ENCODE measurements at places on chromosomes 12 and 14.

DNA sequence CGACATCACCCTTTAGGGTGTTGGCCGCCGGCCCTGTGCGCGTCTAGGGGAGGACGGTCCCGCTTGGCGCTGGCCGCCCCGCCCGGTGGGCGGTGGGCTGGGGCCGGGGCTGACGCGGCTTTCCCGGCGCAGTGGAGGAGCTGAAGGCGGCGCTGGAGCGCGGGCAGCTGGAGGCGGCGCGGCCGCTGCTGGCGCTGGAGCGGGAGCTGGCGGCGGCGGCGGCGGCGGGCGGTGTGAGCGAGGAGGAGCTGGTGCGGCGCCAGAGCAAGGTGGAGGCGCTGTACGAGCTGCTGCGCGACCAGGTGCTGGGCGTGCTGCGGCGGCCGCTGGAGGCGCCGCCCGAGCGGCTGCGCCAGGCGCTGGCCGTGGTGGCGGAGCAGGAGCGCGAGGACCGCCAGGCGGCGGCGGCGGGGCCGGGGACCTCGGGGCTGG is 3.6 kb downstream of the TNFAIP2 start:
- no peak for DNase-seq

- no peak for DNase-seq
Observed at GRCh38 chr12:117481470-117481869, 120.0 kb upstream of the NOS1 start.

DNA sequence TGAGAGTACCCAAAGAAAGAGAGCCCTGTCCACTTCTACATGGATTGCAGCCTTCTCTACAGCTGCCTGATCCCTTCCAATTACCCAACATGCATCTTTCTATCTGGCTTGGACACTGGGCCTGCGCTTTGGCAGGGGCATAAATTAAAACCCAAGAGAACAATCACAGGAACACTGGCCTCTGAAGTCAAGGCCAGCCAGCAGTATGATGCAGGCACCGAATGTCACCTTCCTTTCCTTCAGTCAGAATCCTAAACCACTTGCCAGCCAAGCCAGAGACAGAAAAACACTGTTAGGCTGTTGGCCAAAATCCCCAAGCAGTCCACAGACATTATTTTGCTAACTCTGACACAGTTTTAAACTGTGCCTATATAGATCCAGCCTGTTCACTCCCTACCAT is 113.7 kb downstream of the DUSP6 start:
- no peak for DNase-seq

- no peak for DNase-seq
Observed at GRCh38 chr14:31930493-31931240, 146.4 kb upstream of the ARHGAP5 start.

- no peak for DNase-seq
Observed at GRCh38 chr12:58764100-58764953, 156.0 kb downstream of the LRIG3 start.

DNA sequence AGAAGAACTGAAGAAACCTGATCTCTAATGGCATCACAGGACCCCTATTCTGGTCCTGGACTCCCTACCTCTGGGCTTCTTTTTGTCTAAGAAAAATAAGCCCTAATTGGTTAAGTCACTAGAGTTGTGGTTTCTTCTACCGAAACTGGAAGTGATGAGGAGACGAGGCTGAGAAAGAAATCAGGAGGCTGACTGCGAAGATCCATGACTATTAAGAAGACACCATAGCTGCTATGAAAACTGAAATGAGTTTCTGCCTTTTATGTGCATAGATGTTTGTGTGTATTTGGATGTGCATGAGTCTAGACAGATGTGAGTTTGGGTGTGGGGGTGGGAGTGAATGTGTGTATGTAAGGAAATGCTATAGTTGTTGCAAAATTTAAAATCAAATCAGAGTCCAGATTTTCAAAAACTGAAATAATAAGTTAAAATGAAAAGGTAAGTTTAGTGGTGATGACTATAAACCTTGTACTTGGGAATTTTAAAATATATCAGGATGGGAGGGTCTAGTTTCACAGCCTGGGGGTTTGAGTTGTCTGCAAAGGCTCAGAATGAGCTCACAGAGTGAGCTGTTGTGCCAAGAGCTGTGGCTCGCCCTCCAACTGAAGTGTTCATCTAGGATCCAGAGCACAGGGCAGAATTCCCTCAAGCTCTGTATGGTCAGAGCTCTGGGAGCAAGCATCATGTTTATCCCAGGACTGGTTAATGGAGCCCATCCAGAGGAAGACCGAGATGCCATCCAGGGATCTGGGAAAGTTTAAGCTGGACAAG is 94.9 kb downstream of the VCPKMT start:
- DNase-seq, result no peak

DNA sequence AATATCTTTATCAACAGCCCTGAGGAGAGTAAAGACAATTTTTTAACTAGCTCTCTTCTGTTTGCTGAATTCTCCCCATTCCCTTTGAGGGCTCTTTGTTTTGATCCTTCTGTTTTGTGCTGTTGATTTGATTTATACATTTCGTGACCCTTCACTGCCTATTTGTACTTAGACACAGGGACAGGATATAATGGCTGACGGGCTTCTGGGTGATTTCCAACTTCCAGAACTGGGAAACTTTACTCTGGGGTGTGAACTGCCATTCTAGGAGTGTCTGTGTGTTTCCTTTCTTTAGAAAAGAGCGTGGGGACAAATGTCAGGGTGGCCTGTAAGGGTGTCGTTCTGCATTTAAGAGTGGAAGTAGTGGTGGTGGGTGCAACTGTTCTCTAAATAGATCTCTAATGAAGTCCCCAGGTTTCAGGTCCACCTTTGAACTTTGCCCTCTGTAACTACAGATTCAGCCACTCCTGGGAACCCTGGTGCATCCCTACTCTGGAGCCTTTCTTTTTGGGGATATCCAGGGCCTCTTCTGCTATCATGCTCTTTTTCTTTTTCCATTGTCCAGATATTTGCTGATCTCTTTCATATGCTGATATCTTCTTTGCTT is 22.3 kb upstream of the SSPN start:
- no peak for DNase-seq

- no peak for DNase-seq
Observed at GRCh38 chr14:68341411-68342212, 451.3 kb downstream of the ZFP36L1 start.

DNA sequence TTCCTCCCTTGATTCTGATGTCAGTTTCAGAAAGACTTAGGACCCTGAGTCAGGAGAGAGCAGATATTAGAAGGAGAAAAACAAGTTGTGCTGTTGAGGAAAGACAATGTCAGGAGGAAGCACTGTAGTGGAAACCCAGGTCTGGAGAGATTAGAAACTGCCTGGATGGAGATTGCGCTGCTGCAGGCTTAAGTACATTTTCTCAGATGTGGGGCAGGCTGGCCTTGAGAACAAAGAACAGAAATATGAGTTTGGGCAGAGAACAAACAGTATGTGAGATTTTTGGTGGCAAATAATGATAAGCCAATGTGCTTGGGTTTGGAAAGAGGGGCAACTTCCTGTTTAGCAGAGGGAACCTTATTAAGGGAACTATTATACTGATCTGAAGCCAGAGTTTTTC is 74.3 kb upstream of the PRMT8 start:
- no peak for DNase-seq

GRCh38 chr12:115794659-115795081 is 482.8 kb downstream of the MED13L start:
- DNase-seq, result no peak

- DNase-seq, result no peak
Observed at GRCh38 chr14:92386637-92387036, 63.7 kb downstream of the SLC24A4 start.

DNA sequence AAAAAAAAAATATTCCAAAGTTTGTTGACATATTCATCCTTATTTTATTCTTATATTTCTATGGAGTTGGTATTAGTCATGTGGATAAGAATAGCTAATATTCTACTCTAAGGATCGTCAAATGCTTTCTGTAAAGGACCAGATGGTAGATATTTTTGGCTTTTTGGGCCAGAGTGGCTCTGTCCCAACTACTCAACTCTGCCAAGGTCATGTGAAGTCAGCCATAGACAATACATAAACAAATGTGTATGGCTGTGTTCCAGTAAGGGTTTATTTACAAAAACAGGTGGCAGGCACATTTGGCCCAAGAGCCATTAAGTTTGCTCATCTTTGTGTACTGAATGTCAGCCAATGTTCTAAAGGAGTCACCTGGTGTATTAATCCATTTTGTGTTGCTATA is 131.8 kb downstream of the TBX5 start:
- no peak for DNase-seq

GRCh38 chr14:61116369-61116768 is 135.3 kb downstream of the SLC38A6 start:
- DNase-seq, result no peak

GRCh38 chr14:98022541-98023520 is 1225.6 kb downstream of the VRK1 start:
- no peak for DNase-seq

GRCh38 chr14:22848351-22849164 is 12.2 kb downstream of the MMP14 start:
- no peak for DNase-seq

DNA sequence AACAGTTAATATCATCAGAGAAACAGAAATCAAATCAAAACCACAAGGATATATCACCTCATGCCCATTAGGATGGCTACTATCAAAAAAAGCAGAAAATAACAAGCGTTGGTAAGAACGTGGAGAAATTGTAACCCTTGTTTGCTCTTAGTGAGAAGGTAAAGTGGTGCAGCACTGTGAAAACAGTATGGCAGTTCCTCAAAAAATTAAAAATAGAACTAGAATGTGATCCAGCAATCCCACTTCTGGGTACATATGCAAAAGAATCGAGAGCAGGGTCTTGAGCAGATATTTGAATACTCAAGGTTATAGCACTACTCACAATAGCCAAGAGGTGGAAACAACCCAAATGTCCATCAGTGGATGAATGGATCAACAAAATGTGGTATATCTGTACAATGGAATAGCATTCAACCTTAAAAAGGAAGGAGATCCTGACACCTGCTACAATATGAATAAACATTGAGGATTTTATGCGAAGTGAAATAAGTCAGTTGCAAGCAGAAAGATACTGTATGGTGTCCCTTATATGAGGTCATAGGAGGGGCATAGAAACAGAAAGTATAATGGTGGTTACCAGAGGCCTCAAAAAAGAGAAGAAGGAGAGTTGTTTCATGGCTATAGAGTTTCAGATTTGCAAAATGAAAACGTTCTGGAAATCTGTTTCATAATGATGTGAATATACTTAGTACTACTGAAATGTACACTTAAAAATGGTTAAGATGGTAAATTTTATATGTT is 131.0 kb upstream of the EEA1 start:
- no peak for DNase-seq

- peak; percentile 66 for DNase-seq
Observed at GRCh38 chr12:19273482-19274330, 144.2 kb downstream of the PLEKHA5 start.

DNA sequence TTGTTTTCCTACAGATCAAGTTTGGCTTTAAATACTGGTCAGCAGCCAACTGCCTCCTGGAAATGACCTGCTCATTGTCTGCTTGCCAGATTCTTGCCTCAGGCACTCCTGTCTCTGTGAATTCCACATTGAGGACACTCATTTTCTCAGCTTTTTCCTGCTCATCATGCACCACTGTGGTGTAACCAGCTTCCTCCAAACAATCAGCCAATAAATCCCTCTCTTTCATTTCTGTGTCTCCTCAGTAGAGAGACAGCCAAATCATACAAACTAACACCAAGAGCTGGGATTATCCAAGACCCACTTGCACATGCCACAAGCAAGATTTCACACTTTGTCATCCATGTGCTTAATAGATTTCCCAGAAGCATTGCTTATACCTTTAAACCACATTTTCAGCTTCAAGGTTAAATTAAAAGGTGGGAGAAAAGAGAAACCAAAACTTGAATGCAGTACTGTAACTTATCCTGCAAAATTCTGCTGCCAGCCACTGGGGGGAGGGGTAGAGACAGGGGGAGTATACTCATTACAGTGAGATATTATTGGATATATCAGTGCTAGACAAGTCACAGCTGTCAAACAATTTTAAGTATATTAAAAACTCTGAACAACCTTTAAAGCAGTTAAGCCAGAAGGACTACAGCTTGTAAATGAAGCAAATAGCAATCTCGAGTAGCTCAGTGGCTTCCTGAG is 105.0 kb downstream of the PPP2R5E start:
- DNase-seq, result no peak

GRCh38 chr12:96906498-96906848 is 584 bp upstream of the NEDD1 start:
- DNase-seq, result no peak

DNA sequence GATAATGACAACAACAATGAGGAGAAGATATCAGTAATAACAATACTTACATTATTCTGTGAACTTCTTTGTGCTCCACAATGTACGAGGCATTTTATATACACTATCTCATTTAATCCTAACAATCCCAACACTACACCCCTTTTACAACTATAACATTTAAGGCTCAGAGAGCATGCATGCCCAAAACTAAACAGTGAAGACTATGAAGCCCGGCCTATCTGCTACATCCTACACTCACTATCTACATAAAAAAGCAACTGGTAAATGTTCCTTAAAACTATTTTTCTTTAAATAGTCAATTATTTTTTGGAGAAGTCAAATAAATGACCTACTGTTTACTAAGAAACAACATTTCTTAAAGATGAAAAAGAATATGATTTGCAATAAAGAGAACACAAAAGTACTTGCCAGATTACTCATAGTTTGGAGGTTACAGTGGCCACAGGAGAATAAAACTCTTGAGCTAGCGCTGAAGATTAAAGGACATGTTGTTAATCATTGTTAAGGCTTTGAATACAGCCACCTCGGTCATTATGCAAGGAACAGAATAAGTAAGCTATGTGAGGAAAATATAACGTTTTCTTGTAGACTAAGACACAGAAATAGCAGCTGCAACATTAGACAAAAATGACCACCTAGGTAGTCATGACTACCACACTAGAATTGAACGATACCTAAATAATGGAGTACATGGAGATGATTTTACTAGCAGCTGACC is 56.7 kb downstream of the EPS8 start:
- DNase-seq, result no peak

- no peak for DNase-seq
Observed at GRCh38 chr12:58509116-58509885, 411.0 kb downstream of the LRIG3 start.

- DNase-seq, result peak; percentile 19
Observed at GRCh38 chr14:87994974-87995373, 2.0 kb upstream of the GALC start.

All from CD4-positive, alpha-beta T cell treated with Interleukin-6 at 100 ng/mL for 8 hours (primary cell).